ENCODE measurements at places on chromosomes 2 and 18. TPM values are rescaled to one million over a fixed set of nuclear protein-coding genes. Genes with fewer than 3 reads are reported as not detected.

The LYG1 gene
- 0.50 TPM for total RNA-seq

DNA sequence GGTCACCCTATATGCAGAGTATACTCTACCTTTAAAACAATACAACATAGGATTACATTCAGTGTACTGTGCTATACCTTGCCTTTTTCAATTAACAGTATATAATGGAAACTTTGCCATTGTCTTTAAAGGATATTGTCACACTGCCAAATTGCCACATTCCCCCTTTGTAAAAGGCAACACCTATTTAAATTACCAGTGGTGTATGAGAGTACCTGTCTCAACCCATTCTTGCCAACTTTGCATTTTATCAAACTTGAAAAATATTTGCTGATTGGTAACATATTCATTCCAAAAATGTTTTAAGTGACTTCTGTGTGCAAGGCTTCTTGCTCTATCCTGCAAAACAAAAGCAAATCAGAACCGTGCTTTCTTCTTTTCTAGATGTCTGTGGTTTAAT lies 92.9 kb downstream of the FMNL2 start:
- no peaks in the 10 kb centered on the region for H3K27me3 ChIP-seq
- H3K36me3 ChIP-seq: no peaks in the 10 kb centered on the region
- no peak overlapping the region for H3K4me3 ChIP-seq
- H3K27ac ChIP-seq: no peak overlapping the region
- peaks cover 16% of the 10 kb centered on the region for H3K4me1 ChIP-seq

GRCh38 chr2:154452906-154453493 lies 245.5 kb upstream of the KCNJ3 start:
- H3K27ac ChIP-seq: no peak overlapping the region
- H3K4me3 ChIP-seq: no peak overlapping the region
- no peaks in the 10 kb centered on the region for H3K27me3 ChIP-seq
- no peak for DNase-seq
- H3K4me1 ChIP-seq: peaks cover 3% of the 10 kb centered on the region

- H3K27ac ChIP-seq: no peak overlapping the region
- no peaks in the 10 kb centered on the region for H3K27me3 ChIP-seq
- no peaks in the 10 kb centered on the region for H3K4me1 ChIP-seq
- no peak for DNase-seq
Measured at GRCh38 chr2:214604861-214605260, 194.0 kb downstream of the VWC2L start.

The LYG2 gene
- not detected for total RNA-seq

- H3K4me1 ChIP-seq: no peaks in the 10 kb centered on the region
- no peak overlapping the region for H3K4me3 ChIP-seq
- no peaks in the 10 kb centered on the region for H3K36me3 ChIP-seq
- H3K27me3 ChIP-seq: no peaks in the 10 kb centered on the region
- no peak for DNase-seq
Measured at GRCh38 chr2:96578731-96579130, 42.2 kb downstream of the ARID5A start.

- no peak overlapping the region for H3K4me3 ChIP-seq
- H3K4me1 ChIP-seq: no peaks in the 10 kb centered on the region
- no peak overlapping the region for H3K27ac ChIP-seq
Measured at GRCh38 chr2:3181416-3182010, 196.1 kb downstream of the EIPR1 start.

- H3K27ac ChIP-seq: no peak overlapping the region
- H3K27me3 ChIP-seq: no peaks in the 10 kb centered on the region
- H3K4me1 ChIP-seq: no peaks in the 10 kb centered on the region
- no peak for DNase-seq
- no peaks in the 10 kb centered on the region for H3K36me3 ChIP-seq
Measured at GRCh38 chr2:162308747-162309503, 9.6 kb downstream of the IFIH1 start.

DNA sequence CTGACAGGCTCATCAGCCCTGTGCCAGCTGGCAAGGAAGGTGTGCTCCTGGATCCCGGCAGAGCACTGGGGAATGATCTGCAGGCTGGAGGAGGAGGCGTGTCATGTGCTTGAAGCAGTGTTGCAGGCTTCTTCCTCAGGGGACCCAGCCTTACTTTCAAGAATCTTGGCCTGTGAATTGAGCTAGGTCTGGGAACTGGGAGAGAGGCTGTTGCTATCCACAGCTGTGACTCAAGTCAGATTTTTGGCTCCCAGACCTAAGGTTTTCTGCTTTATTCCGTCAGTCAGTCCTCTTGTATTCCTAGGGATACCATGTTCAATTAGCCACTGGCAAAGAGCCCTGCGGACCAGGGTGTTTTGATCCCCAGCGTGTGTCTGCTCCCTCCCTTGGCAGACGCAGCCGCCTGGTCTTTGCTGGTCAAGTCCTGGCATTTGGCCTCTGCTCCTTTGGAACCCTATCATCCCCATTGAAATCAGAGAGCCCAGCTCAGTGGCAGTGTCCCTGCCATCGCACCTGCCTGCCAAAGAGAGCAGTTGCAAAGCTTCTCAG lies 32.4 kb downstream of the ASB1 start:
- H3K4me1 ChIP-seq: peaks cover 22% of the 10 kb centered on the region
- no peaks in the 10 kb centered on the region for H3K27me3 ChIP-seq

The NEU4 gene
- total RNA-seq: not detected

DNA sequence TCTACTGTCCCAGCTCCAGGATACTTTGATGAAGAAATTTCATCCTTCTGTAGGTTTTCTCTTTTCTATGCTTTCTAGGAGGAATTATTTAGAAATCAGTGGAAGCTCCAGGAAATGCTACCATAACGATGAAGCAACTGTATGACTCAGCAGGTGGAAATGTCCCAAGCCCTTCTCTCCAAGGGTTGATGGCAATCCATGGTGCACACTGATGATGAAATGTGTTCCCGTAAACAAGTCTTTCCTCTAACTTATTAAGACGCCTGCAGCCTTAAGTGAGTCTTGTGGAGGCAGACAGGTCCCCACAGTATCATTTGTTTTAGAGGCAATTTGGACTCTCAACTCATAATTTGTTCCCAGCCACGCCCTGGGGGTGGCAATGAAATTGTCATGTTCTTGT lies 777.6 kb upstream of the SOX11 start:
- no peak overlapping the region for H3K27ac ChIP-seq
- no peak overlapping the region for H3K4me3 ChIP-seq
- DNase-seq: no peak
- no peaks in the 10 kb centered on the region for H3K4me1 ChIP-seq
- no peaks in the 10 kb centered on the region for H3K27me3 ChIP-seq

GRCh38 chr2:39065616-39066015 lies 55.2 kb downstream of the SOS1 start:
- DNase-seq: no peak
- no peak overlapping the region for H3K4me3 ChIP-seq
- no peak overlapping the region for H3K27ac ChIP-seq
- peaks cover 15% of the 10 kb centered on the region for H3K36me3 ChIP-seq
- no peaks in the 10 kb centered on the region for H3K4me1 ChIP-seq

GRCh38 chr2:195574312-195574711 lies 82.7 kb upstream of the SLC39A10 start:
- H3K4me3 ChIP-seq: no peak overlapping the region
- DNase-seq: no peak
- H3K27ac ChIP-seq: no peak overlapping the region
- no peaks in the 10 kb centered on the region for H3K27me3 ChIP-seq
- H3K4me1 ChIP-seq: no peaks in the 10 kb centered on the region
- H3K36me3 ChIP-seq: no peaks in the 10 kb centered on the region

The GAL3ST2 gene
- 2.7 TPM for total RNA-seq

DNA sequence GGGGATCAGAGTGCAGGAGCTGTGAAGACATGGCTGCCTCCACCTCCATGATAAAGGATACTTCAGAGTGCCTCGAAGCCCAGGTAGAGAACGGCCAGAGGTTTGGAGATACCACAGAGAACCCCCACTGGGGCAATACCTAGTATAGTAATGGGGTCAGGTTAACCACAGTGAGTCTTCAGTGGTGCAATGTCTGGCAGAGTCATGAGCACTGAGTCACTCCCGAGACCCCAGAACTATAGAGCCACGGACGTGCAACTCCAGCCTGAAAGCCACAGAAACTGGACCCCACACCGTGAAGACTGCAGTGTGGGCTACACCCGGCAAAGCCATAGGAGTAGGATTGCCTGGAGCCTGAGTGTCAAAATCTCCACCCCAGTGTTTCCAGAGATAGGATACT lies 746.6 kb downstream of the CBLN2 start:
- H3K4me1 ChIP-seq: no peaks in the 10 kb centered on the region
- no peaks in the 10 kb centered on the region for H3K36me3 ChIP-seq
- H3K27ac ChIP-seq: no peak overlapping the region
- no peaks in the 10 kb centered on the region for H3K27me3 ChIP-seq
- no peak for DNase-seq

The OTOS gene
- not detected for total RNA-seq

The SLC19A3 gene
- 0.40 TPM for total RNA-seq

DNA sequence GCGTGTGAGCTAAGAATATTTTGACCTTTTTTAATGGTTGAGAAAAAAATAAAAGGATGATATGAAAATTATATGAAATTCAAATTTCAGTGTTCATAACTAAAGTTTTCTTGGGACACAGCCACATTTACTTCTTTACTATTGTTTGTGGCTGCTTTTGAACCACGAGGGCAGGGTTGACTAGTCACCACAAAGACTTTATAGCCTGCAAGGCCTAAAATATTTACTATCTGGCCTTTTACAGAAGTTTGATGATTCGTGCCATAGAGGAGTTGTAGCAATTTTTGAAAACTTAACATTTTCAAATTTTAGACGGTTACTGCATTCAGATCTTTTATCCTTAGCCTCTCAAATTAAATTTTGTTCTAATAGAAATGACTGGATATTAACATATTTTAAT lies 69.9 kb downstream of the LIMS1 start:
- no peaks in the 10 kb centered on the region for H3K36me3 ChIP-seq
- no peak overlapping the region for H3K4me3 ChIP-seq
- H3K27ac ChIP-seq: no peak overlapping the region
- peaks cover 32% of the 10 kb centered on the region for H3K4me1 ChIP-seq
- no peaks in the 10 kb centered on the region for H3K27me3 ChIP-seq

The TMEM200C gene
- 0.92 TPM for total RNA-seq

DNA sequence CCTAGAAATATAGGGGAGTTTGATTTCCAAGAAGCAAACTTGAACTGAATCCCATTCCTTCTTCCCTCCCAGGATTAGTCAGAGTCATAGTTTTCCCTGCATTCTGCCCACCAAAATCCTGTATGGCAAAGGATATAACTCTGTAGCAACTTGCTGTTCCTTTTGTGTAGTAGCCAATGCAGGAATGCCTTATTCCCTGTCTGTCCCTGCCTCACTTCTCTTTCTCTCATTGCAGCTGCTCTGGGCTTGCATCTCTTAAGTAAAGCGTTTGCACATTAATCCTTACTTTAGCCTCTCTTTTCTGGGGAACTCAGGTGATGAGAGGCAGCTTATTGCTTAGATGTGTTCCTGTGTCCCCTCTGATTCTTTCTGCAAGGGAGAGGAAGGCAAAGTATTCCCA lies 333.1 kb upstream of the VWC2L start:
- no peak overlapping the region for H3K27ac ChIP-seq
- no peak overlapping the region for H3K4me3 ChIP-seq
- no peaks in the 10 kb centered on the region for H3K36me3 ChIP-seq

GRCh38 chr2:187871506-187871905 lies 317.3 kb upstream of the TFPI start:
- H3K4me1 ChIP-seq: no peaks in the 10 kb centered on the region
- no peak overlapping the region for H3K27ac ChIP-seq
- H3K36me3 ChIP-seq: no peaks in the 10 kb centered on the region

DNA sequence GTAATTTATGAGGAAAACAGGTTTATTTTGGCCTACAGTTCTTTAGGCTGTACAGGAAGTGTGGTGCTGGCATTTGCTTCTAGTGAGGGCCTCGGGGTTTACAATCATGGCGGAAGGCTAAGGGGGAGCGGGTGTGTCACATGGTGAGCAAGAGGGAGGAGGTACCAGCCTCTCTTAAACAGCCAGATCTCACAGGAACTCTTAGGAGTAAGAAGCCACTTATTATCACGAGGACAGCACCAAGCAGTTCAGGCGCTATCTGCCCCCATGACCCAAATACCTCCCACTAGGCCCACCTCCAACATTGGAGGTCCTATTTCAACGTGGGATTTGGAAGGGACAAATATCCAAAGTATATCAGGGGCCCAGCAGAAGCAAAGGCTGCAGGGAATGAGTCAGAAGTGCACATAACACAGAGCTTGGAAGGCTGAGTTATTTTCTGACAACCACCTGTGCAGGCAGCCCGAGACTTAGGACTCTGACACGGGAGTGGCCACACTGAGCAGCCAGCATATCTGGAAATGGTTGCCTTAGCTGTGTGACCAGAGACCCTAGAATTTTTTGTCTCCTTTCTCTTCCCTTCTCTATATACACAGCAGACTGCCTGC lies 170.9 kb downstream of the PRPF40A start:
- H3K36me3 ChIP-seq: no peaks in the 10 kb centered on the region
- no peak overlapping the region for H3K27ac ChIP-seq
- peaks cover 13% of the 10 kb centered on the region for H3K4me1 ChIP-seq
- DNase-seq: no peak
- no peaks in the 10 kb centered on the region for H3K27me3 ChIP-seq

DNA sequence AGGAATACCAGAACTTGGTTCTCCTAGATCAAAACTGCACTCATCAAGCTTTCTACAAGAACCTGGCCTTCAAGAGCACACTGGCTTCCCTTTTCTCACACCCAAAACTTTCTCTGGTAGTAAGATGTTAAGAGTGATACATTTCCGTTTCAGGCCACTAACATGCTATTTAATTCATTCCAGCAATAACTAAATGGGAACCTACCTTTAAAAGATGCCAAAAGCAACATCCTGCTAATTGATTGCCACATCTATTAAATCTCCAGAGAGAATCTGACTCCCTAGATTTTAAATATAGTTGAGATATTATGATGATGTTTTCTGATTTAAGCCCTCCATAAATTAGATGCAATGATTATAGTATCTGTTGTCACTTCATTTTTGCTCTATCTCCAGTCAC lies 71.6 kb downstream of the KCTD18 start:
- H3K4me3 ChIP-seq: no peak overlapping the region
- no peaks in the 10 kb centered on the region for H3K27me3 ChIP-seq
- DNase-seq: no peak
- H3K27ac ChIP-seq: no peak overlapping the region
- H3K36me3 ChIP-seq: peaks cover 39% of the 10 kb centered on the region
- no peaks in the 10 kb centered on the region for H3K4me1 ChIP-seq

Measured in esophagus muscularis mucosa (tissue), 4 donors.